HS-5 (cell line): ENCODE measurements at places on chromosomes 16 and 17.
A peak's percentile ranks its signal among the peaks of the same experiment; 100 is the strongest.

DNA sequence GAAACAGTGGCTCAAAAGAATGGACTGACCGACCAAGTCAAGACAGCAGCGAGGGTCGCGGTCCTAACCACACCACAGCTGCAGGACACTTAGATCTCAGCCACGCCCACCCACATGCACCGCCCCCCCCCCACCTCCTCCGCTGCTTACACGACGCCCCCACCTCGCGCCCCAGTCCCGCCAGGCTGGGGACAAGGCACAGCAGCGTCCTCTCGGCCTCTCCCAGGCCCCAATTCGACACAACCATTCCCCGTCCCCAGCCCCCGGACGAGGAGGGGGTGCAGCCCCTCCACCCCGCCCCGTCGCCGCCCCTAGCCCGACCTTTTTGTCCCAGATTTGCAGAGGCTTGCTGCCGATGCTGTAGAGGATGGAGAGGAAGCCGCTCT is 477 bp downstream of the CFAP20 start:
- no peak for DNase-seq

GRCh38 chr16:9225527-9226316 is 134.3 kb downstream of the HAPSTR1 start:
- no peak for DNase-seq

DNA sequence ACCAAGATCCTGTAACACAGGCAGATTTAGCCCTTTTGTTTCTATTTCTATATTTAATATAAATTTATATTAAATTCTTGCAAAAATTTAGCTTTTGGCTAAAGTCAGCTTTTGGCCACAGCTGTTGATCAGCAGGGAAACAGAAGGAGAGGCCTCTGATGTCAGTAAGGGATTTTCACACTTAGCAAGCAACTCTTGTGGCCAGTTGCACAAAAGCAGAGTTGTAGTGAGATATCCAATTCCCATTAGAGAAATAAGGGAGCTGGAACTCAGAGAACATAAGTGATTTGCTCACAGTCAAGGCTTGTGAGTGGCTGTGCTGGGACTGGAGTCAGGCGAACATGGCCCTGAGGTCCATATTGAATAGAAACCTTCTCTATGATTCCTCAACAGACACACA is 16.7 kb upstream of the HEATR6 start:
- DNase-seq: no peak

DNA sequence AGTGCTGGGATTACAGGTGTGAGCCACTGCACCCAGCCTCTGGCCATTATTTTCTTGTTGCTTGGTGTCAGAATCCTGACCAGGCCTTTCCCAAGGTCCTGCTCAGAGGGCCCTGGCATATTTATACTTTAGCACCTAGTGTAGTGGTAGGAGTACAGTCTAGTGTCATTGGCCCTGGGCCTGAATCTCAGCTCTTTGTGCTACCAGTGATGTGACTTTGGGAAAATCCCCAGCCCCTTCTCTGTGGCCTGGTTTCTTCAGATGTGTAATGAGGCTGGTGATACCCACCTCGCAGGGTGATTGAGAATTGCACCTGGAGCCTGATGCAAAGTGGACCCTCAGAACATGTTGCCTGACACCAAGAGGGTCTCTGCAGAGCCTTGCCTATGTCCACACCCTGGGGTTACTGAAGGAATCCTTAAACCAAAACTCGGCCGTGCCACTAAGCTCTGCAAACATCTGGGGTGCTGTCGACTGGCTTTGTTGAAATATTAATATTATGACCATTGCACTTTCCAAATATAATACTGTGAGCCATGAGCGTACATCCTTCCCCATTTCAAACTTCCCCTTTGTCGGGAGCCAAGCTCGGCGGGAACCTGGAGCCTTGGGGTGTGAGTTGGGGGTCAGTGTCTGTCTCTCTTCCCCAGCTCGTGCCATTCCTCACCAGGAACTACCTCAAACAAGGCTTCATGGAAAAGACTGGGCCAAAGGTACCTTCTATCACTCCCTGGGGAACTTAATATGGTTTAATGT is 18.0 kb upstream of the RNF135 start:
- no peak for DNase-seq

DNA sequence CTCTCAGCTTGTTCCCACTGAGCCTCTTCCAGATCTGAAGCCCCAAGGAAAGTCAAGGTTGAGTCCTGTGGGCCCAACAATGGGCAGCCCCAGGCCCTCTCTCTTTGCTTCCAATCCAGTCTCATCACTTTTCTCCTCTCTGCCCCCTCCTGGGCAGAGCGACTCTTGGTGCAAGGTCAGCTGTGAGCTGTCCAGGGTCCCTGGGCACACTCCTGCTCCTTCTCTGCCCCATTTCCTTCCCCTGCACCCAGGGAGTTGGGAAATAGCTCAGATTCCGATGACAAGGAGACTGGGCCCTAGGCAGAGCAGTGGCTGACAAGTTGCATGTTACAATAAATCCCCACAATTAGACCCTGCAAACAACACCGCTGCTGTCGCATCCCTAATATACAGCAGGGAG is 16.1 kb upstream of the CRHR1 start:
- no peak for DNase-seq

GRCh38 chr17:17882082-17882581 is 45.3 kb upstream of the SREBF1 start:
- no peak for DNase-seq

DNA sequence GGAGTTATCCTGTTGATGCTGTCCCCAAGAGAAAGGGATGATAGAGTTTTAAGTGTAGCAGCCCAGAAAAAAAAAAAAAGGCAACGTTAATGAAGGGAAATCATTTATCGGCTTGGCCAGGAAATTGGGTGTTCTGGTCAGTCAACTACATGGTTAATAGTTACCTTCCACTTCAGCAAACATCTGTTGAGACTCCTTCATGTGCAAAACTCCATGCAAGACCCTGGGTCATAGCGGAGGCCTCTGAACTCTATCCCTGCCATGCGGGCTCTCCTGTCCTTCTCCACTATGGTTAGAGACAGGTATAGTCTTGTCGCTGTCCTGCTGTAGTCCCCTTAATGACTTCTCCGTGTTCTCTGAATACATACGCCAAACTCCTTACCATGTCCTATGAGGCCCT is 3.5 kb upstream of the LYRM9 start:
- DNase-seq: no peak

DNA sequence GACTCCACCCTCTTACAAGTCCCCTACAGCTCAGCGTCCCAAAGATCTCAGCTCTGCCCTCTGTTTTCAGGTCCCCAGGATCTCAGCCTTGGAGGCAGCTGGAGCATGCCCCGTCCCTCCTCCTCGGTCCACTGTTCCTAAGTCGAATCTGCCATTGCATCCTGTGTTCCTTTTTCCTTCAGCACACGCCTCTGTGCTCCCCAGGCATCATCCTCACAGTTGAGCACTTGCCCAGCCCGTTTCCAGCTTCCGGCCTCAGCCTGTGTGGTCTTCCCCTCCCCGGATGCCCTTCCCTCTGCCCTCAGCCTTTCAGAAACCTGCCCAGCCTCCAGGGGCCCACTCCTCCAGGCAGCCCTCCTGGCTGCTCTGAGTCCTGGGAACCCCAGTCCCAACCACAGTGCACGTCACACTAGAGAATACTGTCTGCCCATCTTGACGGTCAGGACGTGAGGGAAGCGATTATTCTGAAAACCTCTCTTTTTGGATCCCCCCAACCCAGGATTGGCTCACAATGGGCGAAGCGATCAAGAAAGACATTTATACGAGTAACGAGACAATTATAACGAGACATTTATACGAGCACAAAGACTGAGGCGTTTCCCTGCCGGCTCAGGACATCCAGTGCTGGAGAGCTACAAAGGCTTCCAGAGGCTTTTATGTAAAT is 41.4 kb downstream of the RPH3AL start:
- no peak for DNase-seq

GRCh38 chr16:31117384-31118222 is at the start of gene KAT8:
KAT8 (plus strand) TSS chr16:31117664; CDS start chr16:31117682, 18 bp downstream.
- peak; percentile 87 for DNase-seq

DNA sequence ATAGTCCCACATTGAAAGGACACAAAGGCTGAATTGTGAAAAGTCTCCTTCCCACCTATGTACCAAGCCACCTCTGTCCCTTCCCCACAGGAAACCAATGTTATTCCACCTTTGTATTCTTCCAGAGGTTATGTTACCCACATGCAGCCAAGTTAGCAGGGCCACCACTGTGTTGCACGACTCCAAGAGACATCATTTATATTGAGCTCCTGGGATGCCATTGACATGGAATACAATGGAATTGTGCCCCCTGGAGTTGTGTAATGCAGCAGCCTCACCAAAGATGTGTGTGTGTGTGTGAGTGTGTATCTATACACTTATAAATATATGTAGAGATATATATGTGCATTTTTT is 21.6 kb upstream of the MSI2 start:
- DNase-seq: no peak

DNA sequence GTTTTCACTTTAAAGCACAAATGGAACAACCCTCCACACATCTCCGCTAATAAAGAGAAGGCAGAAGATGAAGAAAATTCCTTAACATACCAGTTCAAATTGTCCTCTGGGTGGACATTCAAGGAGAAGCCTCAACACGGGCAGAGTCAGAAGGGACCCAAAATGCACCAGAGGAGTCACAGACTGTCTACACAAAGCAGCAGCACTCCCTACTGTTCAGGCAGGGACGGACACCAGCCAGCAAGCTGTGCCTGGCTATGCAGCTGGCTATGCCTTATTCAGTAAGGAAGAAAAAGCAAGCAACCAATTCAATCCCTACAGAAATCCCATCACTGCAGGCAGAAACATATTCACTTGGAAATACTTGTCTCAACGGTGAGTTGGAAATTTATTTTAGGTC is 8.1 kb downstream of the DNAJC7 start:
- DNase-seq: no peak

DNA sequence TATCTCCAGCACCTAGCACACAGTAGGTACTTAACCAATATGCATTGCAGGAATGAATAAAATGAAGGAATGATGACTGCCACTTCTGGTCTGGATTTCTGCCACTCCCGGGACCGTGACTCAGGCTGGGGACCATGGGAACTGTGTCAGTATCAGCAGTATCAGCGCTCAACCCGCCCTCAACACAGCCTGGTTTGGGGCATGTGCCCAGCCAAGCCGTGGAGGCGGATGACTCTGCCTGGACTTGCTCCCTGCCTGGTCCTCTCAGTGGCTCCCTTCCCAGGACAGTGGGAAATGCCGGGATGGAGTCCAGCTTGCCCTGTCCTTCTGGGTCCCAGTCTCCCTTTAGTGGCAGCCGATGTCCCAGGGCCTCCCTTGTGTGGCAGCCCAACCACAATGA is 55.1 kb downstream of the SRCIN1 start:
- DNase-seq: no peak

GRCh38 chr17:42751628-42752027 is 6.8 kb upstream of the EZH1 start:
- DNase-seq: no peak

DNA sequence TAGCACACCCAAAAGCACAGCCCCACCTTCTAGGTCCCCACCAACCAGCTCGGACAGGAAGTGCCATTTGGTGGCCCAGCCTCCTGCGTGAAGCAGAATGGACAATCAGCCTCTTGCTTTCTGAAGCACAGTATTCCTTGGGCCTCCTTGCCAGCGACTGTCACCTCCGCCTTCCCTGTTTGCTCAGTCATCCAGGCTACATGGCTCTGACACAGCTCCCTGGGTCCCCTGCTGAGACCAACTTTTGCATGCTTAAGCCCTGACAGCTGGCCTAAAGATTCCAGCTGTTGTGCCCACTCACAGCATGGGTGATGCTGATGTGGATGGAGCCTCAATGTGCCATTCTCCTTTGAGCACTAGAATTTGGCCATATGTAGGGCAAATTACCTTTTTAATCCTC is 4.5 kb upstream of the CACNG5 start:
- no peak for DNase-seq
